ENCODE measurements at places on chromosomes 3 and 15.

DNA sequence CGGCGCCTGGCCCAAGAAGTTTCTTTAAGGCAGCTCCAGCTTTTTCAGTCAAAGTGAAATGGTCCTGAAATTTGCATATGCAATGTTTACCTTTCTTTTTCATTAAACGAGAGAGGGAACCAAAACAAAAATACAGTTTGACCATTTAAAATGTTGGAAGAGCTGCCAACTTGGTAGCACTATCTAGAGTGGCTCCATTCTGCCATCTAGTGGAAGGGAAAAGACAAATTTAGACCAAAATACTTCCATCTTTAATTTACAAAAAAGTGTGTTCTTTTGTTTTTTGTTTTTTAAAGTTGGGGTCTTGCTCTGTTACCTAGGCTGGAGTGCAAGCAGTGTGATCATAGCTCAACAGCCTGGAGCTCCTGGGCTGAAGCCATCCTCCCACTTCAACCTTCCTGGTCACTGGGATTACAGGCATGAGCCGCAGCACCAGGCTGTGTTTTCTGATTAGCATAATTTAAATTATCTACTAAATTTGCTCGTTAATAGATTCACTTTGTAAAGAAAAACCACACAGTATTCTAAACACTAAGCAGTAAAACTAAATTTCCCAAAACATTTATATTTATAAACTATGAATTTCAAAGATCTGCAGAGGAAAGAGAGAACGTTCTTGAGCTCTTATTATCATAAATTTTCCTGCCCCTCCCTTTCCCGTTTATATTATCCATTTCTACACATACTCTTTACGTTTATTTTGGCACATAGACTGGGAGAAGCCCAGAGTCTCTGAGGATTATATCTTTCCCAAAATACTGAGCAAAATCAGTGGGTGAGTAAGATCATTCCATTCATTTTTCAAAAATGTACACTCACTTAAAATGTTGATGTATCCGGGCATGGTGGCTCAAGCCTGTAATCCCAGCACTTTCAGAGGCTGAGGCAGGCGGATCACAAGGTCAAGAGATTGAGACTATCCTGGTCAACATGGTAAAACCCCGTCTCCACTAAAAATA is 15.4 kb upstream of the RFC4 start:
- no peak for DNase-seq

DNA sequence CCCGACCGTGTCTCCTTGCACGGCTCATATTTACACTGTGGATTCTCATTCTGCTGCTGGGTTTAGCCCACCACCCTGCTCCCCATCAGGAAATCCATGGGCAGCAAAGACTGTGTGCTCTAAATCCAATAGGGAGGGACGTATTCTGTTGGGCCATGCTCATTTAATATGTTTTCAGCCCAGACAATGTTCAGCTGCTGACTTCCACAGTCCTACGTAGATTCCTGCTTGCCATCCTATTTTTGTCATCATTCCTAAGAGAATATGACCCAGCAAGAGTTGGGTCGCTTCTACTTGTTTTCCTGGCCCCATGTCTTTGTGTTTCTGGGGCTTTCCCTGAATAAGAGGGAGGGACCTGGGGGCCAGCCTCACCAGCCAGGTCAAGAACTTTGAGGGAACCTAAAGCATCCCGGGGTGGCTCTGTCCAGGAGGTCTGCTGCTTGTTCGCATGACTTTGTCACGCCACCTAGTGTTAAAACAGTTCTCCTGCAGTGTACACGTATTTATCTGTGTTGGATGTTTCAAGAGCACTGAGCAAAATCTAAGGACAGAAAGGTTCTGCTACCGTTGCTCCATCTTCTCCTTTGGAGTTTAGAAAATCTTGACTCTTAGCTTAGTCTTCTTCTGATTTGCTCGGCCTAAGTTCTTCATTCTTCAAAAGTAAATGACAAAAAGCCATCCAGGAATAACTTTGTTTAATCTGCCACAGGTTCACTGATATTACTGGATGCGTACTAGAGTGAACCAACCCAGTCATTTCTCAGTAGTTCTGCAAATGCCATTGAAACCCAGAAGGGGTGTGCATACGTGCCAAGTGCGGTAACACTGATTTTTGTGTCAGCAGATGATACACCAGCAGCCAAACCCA is 79.8 kb upstream of the NR2E3 start:
- DNase-seq = peak; percentile 31

GRCh38 chr15:70225416-70225815 is 127.7 kb upstream of the TLE3 start:
- DNase-seq = no peak

- no peak for DNase-seq
Measured at GRCh38 chr15:88003541-88004327, 252.8 kb downstream of the NTRK3 start.

DNA sequence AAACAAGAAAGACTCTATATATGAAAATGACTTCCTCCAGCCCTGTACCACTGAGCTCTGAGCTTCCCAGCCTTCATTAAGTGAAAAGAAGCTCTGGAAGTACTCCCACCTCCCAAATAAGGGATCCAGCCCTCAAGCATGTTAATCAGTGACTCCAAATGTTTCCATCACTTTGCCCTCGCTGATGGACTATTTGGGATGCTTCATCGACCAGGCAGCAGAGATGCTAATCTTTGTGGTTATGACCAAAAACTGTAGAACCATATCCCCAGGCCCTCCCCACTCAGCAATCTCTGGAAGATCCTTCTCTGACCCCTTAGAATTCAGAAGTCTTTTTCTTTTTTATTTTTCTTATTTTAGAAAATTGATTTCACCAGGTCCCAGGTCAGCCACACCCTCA is 2.3 kb upstream of the CTDSPL start:
- no peak for DNase-seq

DNA sequence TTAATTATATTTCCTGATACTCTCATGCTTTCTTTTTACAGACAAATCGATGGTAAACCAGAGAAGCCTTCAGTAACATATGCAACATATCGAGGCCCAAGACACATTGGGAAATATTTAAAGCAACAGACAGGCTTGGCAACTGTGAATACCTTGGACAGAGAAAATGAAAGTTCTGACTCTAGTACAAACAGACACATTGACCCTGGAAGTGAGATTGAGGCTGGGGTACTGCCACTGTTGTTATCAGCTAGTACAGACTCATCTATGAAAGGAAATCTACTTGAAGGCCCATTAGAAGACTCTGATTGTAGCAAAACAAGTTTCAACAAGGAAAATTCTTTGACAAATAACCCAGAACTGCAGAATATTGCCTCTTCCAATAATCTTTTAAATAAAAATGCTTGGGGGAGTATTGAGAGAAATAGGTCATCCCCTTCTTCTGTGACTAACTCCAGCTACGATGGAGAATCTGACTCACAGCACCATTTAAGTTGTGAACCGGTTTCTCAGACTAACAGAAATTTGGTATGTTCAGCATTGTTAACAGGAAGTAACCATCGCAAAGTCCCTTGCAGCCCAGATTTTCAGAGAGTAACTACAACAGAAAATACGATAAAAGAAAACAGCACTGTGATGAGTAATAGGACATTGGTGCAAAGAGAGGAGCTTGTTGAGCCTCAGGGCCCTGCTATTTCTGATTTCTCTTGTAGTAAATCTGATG is 50.2 kb downstream of the CRYBG3 start:
- DNase-seq = peak; percentile 19

GRCh38 chr15:72206677-72207000 is 9.1 kb upstream of the GRAMD2A start:
- no peak for DNase-seq

DNA sequence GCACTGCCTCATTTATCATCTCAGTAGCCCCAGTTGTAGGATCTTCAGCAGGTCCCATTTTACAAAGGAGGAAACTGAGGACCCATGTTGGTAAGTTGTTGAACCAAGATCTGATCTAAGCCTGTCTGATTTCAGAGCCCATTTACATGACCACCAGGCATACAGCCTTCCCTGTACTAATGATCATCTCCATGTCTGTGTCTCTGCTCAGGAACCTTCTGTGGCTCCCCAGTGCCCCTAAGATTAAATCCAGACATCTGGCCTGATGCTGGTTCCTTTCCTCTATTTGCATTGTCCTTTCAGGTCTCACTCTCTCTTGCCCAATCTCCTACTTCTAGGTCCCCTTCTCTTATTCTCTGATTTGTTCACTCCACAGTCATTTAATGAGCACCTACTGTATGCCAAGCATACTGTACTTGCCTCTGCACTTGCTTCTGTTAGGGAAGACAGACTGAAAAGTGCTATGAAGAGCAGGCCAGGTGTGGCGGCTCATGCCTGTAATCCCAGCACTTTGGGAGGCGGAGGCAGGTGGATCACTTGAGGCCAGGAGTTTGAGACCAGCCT is 32.4 kb downstream of the ATP2B2 start:
- no peak for DNase-seq

GRCh38 chr3:42544492-42545283 is 37.1 kb downstream of the SEC22C start:
- DNase-seq = no peak

GRCh38 chr15:85475317-85475701 is 94.9 kb downstream of the AKAP13 start:
- DNase-seq = no peak

GRCh38 chr3:177742273-177742672 is 545.0 kb upstream of the TBL1XR1 start:
- DNase-seq = no peak

DNA sequence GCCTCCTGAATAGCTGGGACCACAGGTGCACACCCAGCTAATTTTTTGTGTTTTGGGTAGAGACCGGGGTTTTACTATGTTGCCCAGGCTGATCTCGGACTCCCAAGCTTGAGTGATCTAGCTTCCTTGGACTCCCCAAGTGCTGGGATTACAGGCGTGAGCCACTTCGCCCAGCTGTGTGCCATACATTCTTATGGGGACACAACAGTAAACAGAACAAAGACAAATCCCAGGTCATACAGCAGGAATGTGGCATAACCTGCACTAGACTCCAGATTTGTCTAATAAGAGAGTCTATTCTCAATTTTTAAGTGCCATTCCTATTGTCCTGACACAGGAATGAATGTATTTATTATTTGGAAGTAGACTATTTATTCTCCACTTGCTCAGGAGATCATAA is 17.6 kb downstream of the ARL6IP5 start:
- DNase-seq = no peak
